ENCODE measurements at places on chromosomes 13 and 19.
A peak's percentile ranks its signal among the peaks of the same experiment; 100 is the strongest.

DNA sequence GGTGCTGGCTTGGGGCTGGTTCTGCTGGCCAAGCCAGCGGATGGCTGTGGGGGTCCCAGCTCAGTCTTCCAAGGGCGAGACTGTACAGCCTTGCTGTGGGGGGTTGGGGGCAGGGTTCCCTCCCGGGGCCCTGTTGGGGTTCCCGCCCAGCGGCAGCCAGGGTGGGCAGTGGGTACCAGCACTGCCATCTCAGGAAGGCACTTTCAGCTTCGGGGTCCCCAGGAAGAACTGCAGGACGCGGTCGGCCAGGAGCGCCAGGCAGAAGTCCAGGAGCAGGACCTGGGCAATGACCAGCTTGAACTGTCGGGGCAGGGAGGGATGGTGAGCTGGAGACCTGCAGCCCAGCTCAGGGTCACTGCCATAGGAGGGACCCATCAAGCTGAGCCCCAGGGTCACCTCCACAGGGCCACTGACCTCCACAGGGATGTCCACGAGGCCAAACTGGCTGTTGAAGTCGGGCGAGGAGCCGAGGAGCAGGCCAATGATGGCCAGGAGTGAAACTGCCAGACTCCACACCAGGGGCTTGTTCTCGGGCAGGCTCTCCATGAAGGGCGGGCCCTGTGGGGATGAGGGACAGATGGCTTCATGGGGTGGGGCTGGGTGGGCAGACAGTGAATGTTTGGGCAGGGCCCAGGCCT is 1.9 kb upstream of the GMIP start:
- no peak for DNase-seq

- DNase-seq: no peak
Measured at GRCh38 chr13:39462428-39462827, 140.6 kb downstream of the LHFPL6 start.

- no peak for DNase-seq
Measured at GRCh38 chr13:36543671-36544070, 111.4 kb downstream of the CCNA1 start.

GRCh38 chr19:39078436-39079200 is 5.5 kb upstream of the ACP7 start:
- DNase-seq: peak; percentile 98

DNA sequence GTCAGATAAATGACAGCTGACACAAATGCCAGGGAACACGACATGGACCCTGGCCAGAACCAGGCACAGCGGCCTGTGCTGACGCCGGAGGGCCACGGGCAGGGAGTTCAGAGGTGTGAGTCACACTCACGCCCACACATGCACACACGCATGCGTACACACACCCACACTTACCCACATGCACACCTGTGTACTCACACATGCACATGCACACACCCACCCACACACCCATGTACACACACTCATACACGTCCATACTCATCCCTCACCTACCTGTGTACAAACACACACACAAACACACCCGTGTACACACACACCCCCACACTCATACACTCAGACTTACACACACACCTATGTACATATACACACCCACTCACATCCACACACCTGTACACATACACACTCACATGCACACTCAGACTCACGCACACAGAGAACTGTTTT is 40.4 kb downstream of the MLLT1 start:
- no peak for DNase-seq

DNA sequence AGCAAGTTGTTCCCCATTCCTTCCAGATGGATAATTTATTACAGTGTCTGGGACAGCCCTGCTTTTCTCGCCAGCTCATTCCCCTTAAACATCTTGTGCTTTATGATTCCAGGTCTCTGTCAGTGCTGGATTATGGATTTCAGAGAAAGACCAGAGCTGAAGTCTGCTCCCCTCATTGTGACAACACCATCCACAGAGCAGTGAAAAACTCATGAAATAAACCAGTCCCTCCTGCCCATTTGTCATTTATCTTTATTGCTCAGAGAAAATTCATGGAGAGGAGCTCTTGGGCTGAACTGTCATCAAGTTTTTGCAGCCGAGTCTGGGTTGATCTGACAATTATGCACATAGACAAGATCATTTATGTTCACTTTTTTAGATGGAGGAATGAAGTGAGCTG is 92.7 kb upstream of the GPR12 start:
- no peak for DNase-seq

DNA sequence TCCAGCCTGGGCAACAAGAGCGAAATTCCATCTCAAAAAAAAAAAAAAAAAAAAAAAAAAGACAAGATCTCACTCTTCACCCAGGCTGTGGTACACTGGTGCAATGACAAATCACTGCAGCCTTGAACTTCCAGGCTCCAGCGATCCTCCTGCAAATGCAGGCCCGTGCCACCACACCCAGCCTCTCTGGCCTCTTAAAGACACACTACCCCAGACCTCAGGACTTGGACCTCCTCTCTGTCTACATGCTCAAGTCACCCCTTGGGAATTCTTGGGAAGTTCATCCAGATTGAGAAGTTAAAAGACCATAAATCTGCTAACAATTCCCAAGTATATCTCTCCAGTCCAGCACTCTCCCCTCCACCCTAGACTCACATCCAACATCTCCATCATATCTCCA is 10.6 kb upstream of the HIPK4 start:
- no peak for DNase-seq

DNA sequence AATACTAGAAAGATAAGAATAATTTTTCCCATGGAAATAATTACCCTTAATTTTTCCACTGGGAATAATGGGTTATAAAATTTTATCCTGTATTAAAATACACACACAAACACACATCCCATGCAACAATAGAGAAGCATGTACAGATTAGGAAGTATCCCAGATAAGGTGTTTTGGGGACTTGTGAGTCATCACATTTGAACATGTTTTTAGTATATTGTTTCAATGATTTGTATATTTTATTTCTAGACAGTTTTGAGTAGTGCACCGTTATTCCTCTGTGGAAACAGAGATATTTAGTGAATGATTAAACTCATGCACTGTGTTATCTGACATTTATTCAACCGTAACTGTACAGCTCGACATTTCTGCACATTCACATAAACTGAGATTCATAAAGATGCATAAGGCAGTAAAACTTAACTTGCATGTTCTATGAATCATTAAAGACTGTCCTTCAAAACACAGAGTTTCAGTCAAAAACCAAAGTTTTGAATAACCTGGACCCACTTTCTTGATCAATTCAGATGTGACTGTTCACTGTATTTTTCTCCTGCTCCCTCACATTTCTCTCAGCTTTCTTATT is 30.1 kb downstream of the KLF12 start:
- no peak for DNase-seq

- DNase-seq: no peak
Measured at GRCh38 chr19:36128392-36128736, 11.5 kb upstream of the CAPNS1 start.

DNA sequence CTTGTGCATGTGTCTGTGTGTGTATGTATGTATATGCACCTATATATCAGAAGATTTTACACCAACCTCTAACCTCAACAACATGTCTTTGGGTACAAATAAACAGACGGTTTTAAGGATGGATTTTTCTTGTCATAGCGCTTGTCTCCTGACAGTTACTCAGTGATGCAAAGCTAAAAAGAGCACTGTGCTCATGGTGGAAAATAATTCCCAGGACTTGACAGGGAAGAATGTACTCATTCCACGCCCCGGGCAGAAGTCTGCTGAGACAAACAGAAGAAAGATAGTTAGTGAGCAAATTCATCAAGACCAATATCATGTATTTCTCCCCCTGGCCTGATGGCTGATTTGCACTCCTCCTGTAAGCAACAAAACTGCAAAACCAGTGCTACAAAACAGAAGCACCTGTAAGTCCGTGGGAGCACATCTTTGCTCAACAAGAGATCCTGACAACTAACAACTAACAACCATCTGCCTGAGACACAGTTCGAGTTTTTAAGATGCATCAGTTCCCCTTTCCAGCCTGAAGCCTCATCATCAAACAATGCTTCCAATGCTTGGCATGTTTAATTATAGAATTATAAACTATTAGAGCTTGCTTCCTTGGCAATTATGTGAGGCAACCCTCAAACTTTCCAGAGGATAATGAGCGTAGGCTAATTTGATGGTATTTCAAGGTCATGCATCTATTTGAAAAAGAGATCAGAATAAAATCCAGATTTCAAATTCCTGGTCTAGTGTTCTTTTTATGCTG is 812.7 kb upstream of the MIR17HG start:
- no peak for DNase-seq

DNA sequence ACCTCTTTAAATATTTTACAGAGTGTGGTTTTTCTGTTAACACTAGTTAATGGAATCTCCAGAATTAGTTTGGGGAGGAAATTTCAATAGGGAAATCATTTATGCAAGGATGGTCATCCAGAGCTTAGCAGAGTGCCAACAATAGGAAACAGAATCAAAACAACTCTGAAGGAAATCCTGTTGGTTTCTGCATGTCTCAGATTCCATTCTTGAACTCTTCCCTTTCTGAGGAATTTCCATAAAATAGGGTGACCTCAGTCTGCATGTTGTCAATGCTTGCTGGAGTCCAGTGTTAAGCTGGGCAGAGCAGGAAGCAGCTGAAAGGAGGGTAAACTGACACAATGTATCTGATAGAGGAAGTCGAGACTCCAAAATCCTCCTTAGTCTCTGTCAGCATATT is 16.9 kb downstream of the CBY2 start:
- no peak for DNase-seq

GRCh38 chr13:26971990-26972887 is 199.4 kb downstream of the USP12 start:
- peak; percentile 28 for DNase-seq

DNA sequence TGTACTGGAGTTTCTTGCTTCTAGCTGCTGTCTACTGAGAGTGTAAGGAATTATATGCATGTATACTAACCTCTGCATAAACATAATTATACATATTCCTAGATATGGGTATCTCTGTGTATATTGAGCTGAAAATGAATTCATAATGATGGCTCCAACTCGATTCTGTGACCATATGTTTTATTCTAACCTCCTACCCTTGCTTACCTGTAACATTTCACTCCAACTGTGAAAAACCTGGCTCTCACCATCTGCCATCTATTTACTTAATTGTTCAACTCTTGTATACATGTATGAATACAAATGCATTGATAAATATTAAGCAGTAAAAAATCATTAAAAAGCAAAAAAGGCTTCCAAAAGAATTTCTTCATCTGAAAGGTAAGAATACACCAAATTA is 1729.5 kb upstream of the SPRY2 start:
- no peak for DNase-seq

GRCh38 chr19:32104153-32104849 is 241.1 kb upstream of the ZNF507 start:
- peak; percentile 47 for DNase-seq

GRCh38 chr13:74217811-74218210 is 83.6 kb upstream of the KLF12 start:
- no peak for DNase-seq

GRCh38 chr13:80001510-80001842 is 339.4 kb downstream of the SPRY2 start:
- no peak for DNase-seq

DNA sequence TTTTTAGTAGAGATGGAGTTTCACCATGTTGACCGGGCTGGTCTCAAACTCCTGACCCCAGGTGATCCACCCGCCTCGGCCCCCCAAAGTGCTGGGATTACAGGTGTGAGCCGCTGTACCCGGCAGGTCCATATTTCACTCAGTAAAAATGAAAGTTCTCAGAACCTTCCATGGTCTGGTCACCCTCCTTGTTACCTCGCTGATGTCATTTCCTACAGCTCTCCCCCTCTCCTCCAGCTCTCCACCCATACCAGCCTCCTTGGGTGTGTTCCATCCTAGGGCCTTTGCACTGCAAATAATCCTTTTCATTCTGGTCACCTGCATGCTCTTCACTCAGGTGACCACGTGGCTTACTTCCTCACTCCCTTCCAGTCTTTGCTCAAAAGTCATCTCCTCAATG is 78.2 kb upstream of the TNFSF11 start:
- DNase-seq: no peak

GRCh38 chr19:27935669-27936068 is 1277.3 kb downstream of the UQCRFS1 start:
- no peak for DNase-seq

GRCh38 chr13:71873418-71874247 is 6.6 kb upstream of the DACH1 start:
- no peak for DNase-seq

GRCh38 chr13:74136084-74136658 is 2.0 kb upstream of the KLF12 start:
- peak; percentile 41 for DNase-seq

DNA sequence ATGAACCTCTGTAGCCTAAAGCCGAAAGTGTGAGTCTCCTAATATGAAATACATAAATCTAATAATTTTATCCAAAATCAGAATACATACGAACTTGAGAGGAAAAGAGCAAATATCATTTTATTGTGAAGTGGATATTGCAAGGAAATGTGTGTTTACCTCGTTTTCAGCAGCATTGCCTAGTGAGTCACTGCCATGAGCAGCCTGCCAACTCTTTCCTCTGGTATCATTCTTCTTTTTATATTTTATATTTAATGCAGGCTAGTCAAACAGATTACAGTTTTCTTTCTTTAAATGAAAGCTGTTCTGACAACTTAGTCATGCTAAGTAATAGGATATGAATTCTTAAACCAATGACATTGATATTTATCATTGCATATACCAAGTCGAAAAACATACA is 44.2 kb downstream of the EDNRB start:
- no peak for DNase-seq

- DNase-seq: no peak
Measured at GRCh38 chr13:98103531-98103930, 39.4 kb upstream of the FARP1 start.

GRCh38 chr13:51269039-51269438 is 46.8 kb downstream of the FAM124A start:
- no peak for DNase-seq

- DNase-seq: no peak
Measured at GRCh38 chr19:14369399-14370168, 11.7 kb upstream of the ADGRE5 start.

DNA sequence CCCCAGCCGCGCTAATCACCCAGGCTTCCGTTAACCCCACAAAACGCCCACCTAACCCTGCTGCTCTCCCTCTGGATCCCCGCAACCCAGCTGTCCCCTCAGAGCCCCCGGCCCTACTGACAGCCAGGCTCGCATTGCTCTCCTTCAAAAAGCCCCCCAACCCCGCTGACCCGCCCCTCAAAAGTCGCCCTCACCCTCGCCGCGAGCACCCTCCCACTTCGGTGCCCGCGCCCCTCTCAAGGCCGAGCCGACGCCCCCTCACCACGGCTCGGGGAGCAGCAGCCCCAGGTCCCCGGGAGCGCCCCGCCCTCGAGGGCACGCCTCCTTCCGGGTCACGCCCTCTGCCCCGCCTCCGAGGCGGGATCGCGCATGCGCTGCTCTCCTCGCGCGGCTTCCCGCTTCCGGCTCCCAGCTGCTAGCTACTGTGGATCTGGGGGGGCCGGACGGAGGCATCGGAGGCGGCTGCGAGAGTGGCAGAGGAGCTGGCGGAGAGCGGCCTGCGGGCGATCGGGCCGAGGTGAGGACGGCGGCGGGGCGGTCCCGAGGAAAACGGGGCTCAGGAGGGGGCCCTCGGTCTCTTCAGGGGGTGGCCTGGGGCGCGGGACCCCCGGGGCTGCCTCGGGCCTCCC is 46.1 kb downstream of the ARHGEF18 start:
- peak; percentile 88 for DNase-seq
